Aorta (tissue), 5 donors: ENCODE measurements at places on chromosomes 2 and 18. TPM values are rescaled to one million over a fixed set of nuclear protein-coding genes. Genes with fewer than 3 reads are reported as not detected.

Gene DRC1
- 0.51 TPM for total RNA-seq

Gene IKZF2
- total RNA-seq = 17.1 TPM

Gene CENPA
- total RNA-seq = 0.23 TPM

Gene SLC16A14
- total RNA-seq = 2.0 TPM

Gene B3GNT7
- total RNA-seq = 4.0 TPM

Gene MC4R
- total RNA-seq = not detected

DNA sequence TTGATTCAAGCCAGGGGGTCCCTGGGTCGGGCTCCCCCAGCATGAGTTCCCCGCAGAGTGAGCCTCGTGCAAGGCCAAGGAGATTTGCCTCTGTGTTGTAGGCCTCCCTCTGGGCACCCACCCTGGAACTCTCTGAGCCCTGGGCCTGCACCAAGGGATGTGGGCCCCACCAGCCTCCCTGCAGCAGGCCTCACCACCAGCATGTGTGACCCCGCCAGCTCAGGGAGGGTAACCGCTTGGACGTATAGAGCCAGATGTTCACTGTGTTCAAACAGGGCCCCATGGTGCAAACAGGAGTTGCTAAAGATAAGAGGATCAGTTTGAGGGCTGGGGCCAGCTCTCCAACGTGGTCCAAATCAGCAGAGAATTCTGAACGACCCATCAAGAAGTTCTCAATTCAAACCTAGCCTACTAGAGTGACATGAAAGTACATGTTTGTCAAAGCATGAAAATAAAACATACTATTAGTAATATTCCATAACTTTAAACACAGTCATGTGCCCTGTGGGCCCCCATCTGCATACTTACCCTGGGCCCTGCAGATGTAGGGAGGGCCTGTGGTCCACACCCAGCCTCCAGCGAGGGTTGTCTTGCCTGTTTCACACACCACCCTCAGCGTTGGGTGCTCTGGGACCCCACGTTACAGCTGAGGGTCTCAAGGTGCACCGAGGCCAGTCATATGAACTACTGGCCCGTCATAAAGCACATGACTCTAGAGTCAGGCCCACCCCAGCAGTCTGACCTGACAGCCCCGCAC, 5.5 kb upstream of the TUBB6 start:
- no peaks in the 10 kb centered on the region for H3K36me3 ChIP-seq
- no peak overlapping the region for H3K4me3 ChIP-seq
- H3K27ac ChIP-seq = no peak overlapping the region
- no peaks in the 10 kb centered on the region for H3K27me3 ChIP-seq
- no peak for DNase-seq

GRCh38 chr2:202203348-202203747, 35.0 kb downstream of the SUMO1 start:
- DNase-seq = no peak
- no peak overlapping the region for H3K4me3 ChIP-seq
- H3K36me3 ChIP-seq = no peaks in the 10 kb centered on the region
- no peaks in the 10 kb centered on the region for H3K27me3 ChIP-seq
- no peak overlapping the region for H3K27ac ChIP-seq

DNA sequence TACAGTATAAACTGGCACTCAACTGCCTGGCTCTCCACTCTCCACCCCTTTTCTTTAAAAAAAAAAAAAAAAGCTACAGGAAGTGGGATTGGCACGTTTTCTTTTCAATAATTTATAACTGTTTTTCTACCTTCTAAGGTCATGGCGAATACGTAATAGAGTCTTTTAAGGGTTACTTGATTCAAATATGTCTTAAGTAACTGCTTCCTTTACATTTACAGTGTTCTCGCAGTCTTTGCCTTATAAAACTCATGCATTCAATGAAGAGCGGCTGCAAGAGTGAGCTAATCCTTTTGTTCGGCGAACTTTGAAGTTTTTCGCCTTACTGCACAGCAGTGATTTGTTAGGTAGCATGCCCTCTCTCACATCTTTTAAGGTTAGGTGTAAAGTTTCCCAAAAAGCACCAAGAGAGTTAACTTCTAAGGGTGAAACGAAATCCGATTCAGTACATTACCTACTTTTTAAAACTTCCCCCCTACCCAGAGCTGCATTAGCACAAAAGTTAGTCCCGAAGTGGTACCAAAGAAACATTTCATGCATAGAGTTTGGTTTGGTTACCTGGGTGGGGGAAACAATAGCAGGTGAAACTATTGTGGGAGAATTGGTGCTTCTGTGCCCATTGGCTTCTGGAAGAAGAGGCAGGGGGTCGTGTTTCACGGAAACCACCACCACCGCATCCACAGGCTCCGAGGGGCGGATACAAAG, 2.0 kb downstream of the KCTD1 start:
- no peaks in the 10 kb centered on the region for H3K4me1 ChIP-seq
- H3K27ac ChIP-seq = no peak overlapping the region
- no peaks in the 10 kb centered on the region for H3K27me3 ChIP-seq
- no peak overlapping the region for H3K4me3 ChIP-seq
- no peak for DNase-seq
- H3K36me3 ChIP-seq = no peaks in the 10 kb centered on the region

GRCh38 chr18:59271606-59272220, 1.5 kb downstream of the RAX start:
- DNase-seq = no peak
- no peaks in the 10 kb centered on the region for H3K4me1 ChIP-seq
- no peak overlapping the region for H3K4me3 ChIP-seq
- H3K36me3 ChIP-seq = no peaks in the 10 kb centered on the region

- DNase-seq = no peak
- no peaks in the 10 kb centered on the region for H3K4me1 ChIP-seq
- H3K27ac ChIP-seq = no peak overlapping the region
- no peaks in the 10 kb centered on the region for H3K27me3 ChIP-seq
- no peaks in the 10 kb centered on the region for H3K36me3 ChIP-seq
These were observed 11.5 kb downstream of the CD226 start for GRCh38 chr18:69936191-69936558.

DNA sequence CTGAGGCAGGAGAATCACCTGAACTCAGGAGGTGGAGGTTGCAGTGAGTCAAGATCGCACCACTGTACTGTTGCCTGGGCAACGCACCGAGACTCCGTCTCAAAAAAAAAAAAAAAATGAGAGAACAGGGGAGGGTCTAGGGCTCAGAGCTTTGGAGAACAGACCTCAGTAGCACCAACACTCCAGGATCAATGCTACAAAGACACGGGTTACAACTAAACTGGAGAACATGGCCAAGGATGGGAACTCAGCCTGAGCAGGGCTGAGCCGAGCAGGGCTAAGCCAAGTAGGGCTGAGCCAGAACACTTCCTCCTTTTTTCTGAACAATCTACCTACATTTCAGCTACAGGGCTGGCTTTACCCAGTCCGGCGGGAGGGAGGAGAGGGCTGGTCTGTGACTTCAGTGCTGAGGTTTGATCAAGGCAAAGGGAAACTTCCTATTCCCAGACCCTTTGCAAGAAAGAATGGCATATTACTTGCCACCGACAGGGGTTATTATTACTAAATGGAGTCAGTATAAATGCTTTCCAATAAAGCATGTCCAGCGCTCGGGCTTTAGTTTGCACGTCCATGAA, 2.9 kb upstream of the CASP8 start:
- peak overlapping the region; percentile 62 for H3K4me3 ChIP-seq
- no peaks in the 10 kb centered on the region for H3K4me1 ChIP-seq
- H3K27ac ChIP-seq = peak overlapping the region; percentile 58
- H3K27me3 ChIP-seq = no peaks in the 10 kb centered on the region
- H3K36me3 ChIP-seq = no peaks in the 10 kb centered on the region

DNA sequence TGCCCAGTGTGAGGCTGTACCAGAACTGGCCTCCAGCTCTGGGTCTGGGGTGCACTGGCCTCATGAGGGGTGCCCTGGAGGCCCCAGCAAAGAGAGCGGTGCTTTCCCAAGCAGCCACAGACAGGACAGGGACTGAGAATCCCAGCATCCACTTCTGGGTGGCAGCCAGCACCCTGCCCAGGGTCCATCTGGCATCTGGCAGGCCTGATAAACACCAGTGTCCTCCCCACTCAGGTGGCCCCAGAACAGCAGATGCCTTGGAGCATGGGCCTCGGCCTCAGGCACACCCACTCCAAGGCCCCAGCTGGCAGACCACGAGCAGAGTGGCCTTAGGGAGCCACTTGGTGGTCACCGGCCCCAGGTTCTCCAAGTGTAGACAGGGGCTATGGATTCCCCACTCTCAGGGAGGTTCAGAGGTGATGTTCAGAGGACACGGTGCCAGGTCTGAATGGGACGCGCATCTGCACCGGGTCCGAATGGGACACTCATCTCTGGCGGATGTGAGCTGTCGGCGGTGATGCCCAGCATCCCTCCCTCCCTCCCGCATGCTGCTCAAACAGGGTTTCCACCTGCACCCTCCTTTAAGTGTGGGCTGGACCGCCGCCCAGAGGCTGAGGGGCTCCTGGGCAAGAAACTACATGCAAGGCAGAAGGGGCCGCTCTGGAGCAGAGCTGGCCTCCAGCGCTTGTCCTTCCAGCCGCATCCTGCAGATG, 82.2 kb upstream of the GPC1 start:
- H3K27me3 ChIP-seq = no peaks in the 10 kb centered on the region
- no peaks in the 10 kb centered on the region for H3K36me3 ChIP-seq
- no peaks in the 10 kb centered on the region for H3K4me1 ChIP-seq

GRCh38 chr2:163505281-163505680, 230.5 kb downstream of the FIGN start:
- DNase-seq = no peak
- no peak overlapping the region for H3K27ac ChIP-seq
- no peaks in the 10 kb centered on the region for H3K36me3 ChIP-seq
- no peaks in the 10 kb centered on the region for H3K27me3 ChIP-seq
- H3K4me1 ChIP-seq = no peaks in the 10 kb centered on the region

GRCh38 chr2:191302459-191303139, 57.4 kb downstream of the MYO1B start:
- no peak overlapping the region for H3K27ac ChIP-seq
- no peak overlapping the region for H3K4me3 ChIP-seq
- H3K27me3 ChIP-seq = no peaks in the 10 kb centered on the region
- no peaks in the 10 kb centered on the region for H3K36me3 ChIP-seq
- DNase-seq = no peak

DNA sequence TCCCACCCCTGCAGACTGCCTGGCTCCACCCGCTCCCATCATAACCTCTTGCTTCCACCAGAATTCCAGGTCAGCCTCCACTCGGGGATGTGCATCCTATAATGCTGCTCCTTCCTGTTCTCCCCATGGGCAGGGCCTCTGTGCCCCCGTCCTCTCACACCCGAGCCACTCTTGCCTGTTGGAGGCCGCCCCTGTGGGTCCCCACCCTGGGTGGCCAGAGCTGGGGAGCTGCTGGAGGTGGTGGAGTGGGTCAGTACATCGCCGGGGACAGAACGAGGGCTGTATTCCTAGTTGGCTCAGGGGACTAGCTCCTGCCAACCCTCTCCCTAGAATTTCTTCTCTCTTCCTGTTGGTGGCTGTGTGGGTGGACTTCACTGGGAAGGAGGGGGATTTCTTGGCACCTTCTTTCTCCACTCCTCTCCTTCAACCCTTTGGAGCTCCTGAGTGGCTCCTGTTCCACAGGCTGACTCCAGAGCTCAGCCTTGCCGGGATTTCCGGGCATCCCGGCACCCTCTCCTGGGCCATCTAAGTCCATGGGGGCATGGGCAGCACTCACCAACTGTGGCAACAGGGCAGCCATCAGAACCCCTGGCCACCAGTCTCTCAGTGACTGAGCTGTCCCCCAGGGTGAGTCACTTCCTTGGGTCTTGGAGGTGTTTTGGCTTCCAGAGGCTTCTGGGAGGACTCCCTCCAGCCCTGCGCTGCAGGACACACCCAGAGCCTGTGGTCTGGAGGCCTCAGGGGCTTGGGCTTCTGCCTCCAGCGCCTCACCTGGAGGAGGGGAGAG, 88.2 kb upstream of the MCFD2 start:
- H3K36me3 ChIP-seq = no peaks in the 10 kb centered on the region
- no peak for DNase-seq
- no peaks in the 10 kb centered on the region for H3K27me3 ChIP-seq
- H3K4me1 ChIP-seq = no peaks in the 10 kb centered on the region
- H3K4me3 ChIP-seq = no peak overlapping the region

GRCh38 chr2:237254911-237255578, 158.9 kb downstream of the COL6A3 start:
- no peaks in the 10 kb centered on the region for H3K27me3 ChIP-seq
- H3K4me3 ChIP-seq = no peak overlapping the region
- peaks cover 4% of the 10 kb centered on the region for H3K4me1 ChIP-seq
- no peak for DNase-seq
- H3K36me3 ChIP-seq = no peaks in the 10 kb centered on the region

GRCh38 chr2:86593266-86593665, 30.0 kb upstream of the CHMP3 start:
- H3K4me3 ChIP-seq = no peak overlapping the region
- H3K4me1 ChIP-seq = no peaks in the 10 kb centered on the region
- no peak overlapping the region for H3K27ac ChIP-seq
- no peaks in the 10 kb centered on the region for H3K27me3 ChIP-seq
- no peaks in the 10 kb centered on the region for H3K36me3 ChIP-seq

GRCh38 chr18:3304832-3305231, 42.9 kb downstream of the MYL12B start:
- H3K27me3 ChIP-seq = no peaks in the 10 kb centered on the region
- no peak overlapping the region for H3K4me3 ChIP-seq
- no peak overlapping the region for H3K27ac ChIP-seq
- no peaks in the 10 kb centered on the region for H3K4me1 ChIP-seq

DNA sequence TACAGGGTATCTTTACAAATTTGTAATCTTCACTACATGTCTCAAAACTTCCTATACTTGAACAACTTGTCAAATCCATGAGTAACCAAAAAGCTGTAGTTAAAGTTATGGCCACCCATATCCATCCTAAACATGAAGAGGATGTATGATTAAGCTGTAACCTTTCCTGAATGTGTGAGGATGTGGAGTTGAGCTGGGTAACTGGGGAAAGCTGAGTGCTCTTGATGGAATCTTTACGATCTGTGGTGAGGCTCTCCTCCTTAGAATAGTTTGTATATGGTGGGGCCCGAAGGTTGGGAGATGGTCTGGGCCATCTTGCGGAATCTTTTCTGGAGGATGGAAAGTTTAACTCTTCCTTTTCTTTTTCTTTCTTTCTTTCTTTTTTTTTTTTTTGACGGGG, 29.4 kb downstream of the DPP4 start:
- no peaks in the 10 kb centered on the region for H3K27me3 ChIP-seq
- H3K36me3 ChIP-seq = no peaks in the 10 kb centered on the region
- DNase-seq = no peak
- no peak overlapping the region for H3K27ac ChIP-seq

DNA sequence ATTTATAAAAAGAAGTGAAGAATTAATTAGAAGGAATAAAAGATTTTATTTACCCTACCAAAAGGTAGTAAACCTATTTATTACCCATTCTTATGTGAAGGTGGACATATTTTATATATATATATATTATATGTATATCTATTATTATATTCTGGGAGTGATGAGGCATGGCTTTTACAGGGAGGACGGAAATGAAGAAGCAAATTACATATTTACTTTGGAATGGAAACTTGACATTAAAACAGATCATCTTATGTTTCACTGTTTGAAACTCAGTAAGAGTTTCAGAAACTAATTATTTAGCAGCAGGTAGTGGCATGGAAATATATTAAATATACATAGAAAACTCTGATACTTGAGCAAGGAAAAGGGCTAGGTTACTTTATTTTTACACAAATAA, 143.4 kb downstream of the LCLAT1 start:
- H3K27me3 ChIP-seq = no peaks in the 10 kb centered on the region
- no peak overlapping the region for H3K4me3 ChIP-seq
- no peaks in the 10 kb centered on the region for H3K36me3 ChIP-seq
- H3K27ac ChIP-seq = no peak overlapping the region
- no peak for DNase-seq
- no peaks in the 10 kb centered on the region for H3K4me1 ChIP-seq
